ENCODE measurements at places on chromosomes 6 and 20.

GRCh38 chr6:166758136-166758704 lies 131.2 kb upstream of the RPS6KA2 start:
- DNase-seq, result no peak

- peak; percentile 36 for DNase-seq
Observed at GRCh38 chr6:30883685-30884520, at the start of gene DDR1. TSS of gene DDR1 (plus strand) at chr6:30884519. CDS start at chr6:30888730, 4,211 bp downstream.

GRCh38 chr6:116059713-116060571 lies 749 bp downstream of the FRK start:
- DNase-seq, result no peak

DNA sequence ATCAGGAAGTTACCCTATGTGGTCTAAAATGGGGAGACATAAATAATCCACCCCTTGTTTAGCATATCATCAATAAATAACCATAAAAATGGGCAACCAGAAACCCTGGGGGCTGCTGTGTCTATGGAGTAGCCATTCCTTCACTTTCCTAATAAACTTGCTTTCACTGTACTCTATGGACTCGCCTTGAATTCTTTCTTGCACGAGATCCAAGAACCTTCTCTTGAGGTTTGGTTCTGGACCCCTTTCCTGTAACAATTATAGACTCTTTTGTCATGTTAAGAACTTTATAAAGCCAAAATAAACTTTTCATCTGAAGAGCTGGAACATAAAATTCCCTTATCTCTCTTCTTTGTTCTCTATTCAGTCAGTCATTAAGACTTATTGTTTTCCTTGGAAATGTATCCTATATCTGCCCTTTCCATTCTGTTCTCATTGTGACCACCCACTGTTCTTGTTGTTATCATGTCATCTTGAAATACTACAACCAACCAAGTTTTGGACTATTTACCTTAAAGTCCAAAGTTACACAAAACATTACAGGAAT lies 29.3 kb upstream of the ZBTB24 start:
- no peak for DNase-seq

- DNase-seq, result no peak
Observed at GRCh38 chr20:44457016-44457415, 18.7 kb upstream of the TTPAL start.

- no peak for DNase-seq
Observed at GRCh38 chr6:102488729-102489128, 1095.2 kb downstream of the GRIK2 start.

DNA sequence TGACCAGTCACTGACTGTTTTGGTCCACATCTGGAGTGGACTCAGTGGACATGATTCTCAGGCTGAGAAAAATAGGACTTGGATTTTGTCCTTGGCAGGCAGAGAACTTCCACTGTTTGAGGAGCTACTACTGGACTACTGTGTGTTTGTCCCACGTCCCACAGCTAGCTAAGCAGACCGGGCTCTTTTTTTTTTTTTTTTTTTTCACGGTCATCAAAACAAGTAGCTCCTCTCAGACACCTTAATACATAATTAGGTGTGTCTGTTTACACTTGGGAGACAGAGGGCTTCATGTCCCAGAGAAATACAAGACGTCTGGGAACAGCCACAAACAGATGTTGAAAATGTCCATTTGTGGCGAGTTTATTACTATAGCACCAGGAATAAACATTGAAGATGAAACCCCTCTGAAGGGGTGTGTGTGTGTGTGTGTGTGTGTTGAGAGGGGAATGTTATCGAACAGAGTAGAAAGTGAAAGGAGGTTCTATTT lies 155.0 kb upstream of the SUPT3H start:
- no peak for DNase-seq

- DNase-seq, result no peak
Observed at GRCh38 chr6:165910184-165910966, 247.3 kb upstream of the PDE10A start.

- no peak for DNase-seq
Observed at GRCh38 chr20:43386878-43387277, 70.8 kb upstream of the SRSF6 start.

DNA sequence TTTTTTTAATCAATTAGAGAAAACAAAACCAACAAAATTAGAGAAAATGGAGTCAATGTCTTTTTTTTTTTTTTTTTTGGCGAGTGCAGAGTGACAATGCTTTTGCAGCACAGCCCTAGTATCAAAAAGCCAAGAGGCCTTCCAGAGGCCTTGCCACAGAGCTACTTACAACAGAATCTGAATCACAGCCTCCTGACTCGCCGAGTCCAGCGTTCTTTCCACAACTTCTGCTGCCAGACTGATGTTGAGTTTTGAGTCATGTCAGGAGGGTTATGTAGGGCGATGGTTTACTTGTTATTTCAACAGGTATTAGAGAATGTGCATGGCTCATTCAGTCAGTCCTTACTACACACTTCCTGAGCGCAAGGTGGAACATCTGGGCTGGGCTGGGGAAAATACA lies 88.6 kb downstream of the FNDC1 start:
- no peak for DNase-seq

DNA sequence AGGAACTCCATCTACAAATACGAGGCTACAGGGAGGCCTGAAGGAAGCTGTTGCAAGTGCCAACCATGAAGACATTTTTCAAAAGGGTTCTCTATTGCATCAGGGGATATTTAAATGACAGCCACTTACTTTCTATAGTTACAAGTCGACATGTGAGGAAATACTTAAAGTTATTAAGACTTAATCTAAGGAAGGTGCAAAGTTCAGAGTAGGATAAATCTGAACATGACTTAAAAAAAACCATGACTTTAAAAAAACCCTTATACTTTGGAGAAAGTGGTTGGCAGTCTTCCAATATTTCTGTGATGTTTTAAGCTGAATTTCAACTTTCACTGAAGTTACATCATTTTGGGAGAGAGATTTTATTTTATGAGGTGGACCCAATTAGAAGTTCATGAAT lies 56.3 kb upstream of the EMILIN3 start:
- no peak for DNase-seq

Measured in naive thymus-derived CD8-positive, alpha-beta T cell (primary cell).